ENCODE measurements at places on chromosomes 5 and 9.

- DNase-seq, result no peak
These were observed 1.4 kb upstream of the FOXI1 start for GRCh38 chr5:170104299-170104698.

DNA sequence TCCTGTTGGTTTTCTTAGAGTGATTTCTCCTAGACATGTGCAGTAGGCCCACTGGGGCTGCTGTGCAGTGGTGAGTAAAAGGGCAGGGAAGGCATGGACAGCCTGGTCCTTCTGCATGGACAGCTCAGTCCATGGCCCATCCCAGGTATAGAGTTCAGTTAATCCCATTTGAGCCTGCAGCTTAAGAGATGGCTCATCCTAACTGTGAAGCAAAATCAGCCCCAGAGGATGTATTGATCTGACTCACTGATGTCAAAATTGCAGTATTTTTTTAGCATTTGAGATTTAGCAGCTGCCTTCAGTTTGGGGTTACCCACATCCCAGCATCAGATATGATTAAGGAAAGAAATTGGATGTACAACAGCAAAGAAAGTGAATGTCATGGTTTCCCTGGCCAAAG, 93.4 kb downstream of the PDE6A start:
- DNase-seq, result no peak

DNA sequence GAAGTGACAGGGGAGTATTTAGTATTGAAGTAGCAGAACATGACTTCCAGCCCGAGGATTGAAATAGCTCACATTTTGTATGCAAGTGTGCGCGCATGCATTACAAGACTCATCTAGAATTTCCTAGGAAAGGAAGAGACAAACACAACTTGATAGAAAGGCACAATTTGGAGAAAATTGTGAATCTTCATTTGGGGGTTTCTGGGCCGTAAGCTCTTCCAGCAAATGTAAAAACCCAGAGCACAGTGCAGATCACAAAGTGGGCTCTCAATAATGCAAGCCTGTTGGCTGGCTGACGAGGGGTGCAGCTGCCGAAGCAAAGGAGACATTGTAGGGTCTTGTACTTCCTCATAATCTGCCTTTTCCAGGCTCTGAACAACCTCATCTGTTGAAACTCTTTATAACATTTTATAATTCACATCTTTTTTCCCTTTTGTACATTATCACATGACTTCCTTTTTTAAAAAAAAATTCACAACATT, 109.0 kb downstream of the BAAT start:
- DNase-seq, result no peak

- no peak for DNase-seq
These were observed 199.7 kb downstream of the BNC2 start for GRCh38 chr9:16670791-16671190.

Measured in non-pigmented ciliary epithelial cell (primary cell).